Left hindlimb (tissue), 1 donor: ENCODE measurements at places on chromosomes 4 and X.

- no peak for DNase-seq
Measured at GRCh38 chrX:46255046-46255445, 290.2 kb downstream of the ZNF674 start.

- no peak for DNase-seq
Measured at GRCh38 chr4:5511791-5512190, 196.6 kb downstream of the EVC2 start.

GRCh38 chr4:176927664-176928063 lies 134.9 kb upstream of the VEGFC start:
- DNase-seq = no peak

GRCh38 chr4:107518076-107518475 lies 202.0 kb downstream of the PAPSS1 start:
- DNase-seq = no peak

DNA sequence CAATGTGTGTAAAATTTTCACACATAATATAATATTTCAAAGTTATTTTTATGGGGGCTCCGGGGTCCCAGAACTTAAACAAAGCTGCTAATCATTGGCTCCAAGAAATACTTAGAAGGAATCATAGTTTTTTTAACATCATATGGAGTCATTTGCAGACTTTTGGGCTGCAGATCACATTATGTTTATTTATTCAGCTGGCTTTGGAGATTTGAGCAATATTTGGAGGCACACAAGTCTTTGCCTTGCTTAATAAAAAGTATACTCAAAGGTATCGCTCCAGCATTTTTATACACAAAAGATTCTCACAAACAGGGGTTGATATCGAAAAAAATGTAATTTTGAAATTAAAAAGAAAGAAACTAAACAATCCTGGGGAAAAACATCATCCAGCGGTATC lies 382.5 kb upstream of the TENM3 start:
- no peak for DNase-seq

DNA sequence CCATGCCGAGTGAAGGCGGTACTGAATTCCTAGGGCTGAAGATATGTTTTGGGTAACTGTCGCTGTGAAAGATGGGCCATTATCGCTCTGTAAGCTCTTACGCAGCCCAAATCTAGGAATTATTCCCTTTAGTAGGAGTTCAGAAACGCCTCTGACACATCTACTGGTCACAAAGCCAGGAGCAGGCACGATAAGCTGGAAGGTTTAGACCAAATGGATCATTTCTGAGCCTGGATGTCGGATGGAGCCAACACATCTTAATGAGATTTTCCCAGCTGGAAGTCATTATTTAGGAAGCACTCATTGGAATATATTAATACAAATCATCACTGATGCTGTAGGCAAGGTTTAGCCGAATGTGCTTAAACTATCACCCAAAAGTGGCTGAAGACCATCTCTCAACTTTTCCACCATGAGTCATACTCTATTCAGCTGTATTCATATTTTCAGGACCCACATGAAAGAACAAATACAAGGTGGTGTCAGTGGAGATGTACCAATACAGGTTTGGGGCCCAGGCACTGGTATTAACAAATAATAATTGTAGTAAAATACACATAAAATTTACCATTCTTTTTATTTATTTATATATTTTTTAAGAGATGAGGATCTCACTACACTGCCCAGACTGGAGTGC lies 34.2 kb upstream of the ATRX start:
- DNase-seq = no peak

- no peak for DNase-seq
Measured at GRCh38 chr4:39932776-39933402, 44.8 kb downstream of the PDS5A start.

- DNase-seq = no peak
Measured at GRCh38 chr4:171919314-171919713, 106.1 kb downstream of the GALNTL6 start.

- no peak for DNase-seq
Measured at GRCh38 chr4:151905197-151905596, 144.4 kb upstream of the GATB start.

DNA sequence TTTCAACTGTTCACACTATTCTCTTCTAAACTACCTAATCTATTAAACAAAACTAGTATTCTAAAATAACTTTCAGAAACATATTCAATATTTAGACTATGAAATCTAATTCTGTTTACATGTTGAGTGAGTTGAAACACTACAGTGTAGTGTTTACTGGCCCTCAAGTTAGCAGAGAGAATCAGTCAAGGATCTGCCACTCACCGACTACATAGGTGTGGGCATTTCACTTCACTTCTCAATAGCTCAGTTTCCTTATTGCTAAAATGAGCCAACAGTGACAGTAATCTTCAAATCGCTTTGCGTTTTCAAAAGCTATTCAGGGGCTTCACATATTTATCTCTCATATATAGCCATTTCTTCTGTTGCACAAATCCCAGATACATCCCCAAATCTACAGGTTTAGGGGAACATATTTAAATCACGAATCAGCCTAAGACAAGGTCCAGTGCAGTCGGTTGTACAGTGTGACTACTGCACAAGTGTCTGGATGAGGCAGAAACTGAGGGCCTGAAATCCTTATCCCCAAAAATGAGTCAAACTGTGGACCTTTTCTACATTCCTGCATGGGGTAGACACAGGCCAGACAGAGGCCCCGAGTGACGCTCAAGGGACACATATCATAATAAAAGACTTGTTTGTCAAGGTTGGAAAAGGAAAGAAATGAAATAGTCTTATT lies 129.8 kb downstream of the PPP3CA start:
- no peak for DNase-seq

DNA sequence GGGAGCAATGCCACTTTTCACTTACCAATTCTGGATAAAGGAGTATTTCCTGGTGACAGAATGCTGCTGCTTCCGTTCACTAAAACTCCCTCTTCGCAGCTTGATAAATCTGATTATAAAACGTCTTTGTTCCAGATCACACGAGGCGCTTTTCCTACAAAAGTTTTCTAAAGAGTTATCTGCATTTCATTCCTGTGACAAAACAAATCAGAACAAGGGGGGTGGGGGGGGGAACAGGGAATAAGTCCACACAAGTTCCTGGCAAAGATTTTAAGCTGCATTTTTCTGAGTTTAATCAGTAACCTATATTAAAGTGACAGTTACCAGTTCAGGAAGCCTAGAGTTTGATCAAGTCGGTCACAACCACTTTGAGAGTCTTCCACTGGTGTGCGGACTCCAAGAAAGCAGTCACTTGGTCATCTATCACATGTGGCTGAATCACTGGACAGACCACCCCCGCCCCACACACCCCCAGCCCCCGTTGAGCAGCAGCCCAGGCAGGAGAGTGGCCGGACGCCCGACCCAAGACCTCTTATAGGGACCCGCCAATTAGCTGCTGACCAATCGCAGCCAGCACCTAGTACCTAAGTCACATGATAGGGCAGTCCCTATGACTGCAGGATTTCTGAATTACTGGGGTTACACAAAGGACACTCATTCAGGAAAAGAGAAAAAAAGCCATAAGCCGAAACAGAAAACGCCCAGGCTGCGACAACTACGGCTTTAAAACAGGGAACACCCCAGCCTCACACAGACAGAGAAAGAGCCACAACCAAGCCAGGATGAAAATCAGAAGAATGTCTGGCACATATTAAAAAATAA lies 569.3 kb upstream of the DIPK2B start:
- DNase-seq = peak; percentile 68

GRCh38 chr4:73704314-73705055 lies 35.9 kb upstream of the CXCL8 start:
- no peak for DNase-seq

DNA sequence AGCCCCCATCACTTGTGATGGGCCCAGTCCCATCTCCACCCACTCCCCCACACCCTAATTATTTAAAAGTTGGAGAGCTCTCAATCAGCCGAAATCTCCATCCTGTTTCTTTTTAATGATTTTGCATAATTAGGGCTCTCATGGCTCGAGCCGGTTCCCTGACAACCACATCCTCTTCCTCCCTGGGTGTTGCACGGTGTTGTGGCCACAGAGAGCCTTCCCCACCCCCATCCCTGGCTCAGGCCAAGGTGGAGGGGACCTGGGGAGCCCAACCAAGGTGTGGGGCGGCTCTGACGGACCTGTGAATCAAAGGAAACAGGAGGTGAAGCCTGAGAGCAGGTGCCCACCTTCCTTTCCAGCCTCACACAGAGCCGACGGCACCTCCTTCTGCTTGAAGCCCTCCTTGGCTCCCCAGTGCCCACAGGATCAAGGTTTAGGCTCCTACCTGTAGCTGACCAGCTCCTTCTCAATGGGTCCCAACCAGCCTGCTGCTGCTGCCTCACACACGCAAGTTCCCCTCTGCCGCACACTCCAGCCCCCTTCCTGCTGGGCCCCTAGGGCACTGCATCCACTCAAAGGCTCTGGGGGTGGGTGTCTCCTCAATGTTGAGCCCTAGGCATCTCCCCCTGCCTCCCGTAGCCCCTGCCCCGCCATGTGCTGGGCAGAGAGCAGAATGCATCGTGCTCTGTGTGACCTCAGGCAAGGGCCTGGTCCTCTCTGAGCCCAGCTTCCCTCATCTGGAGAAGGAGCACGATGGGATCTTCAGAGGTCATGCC lies 68.7 kb downstream of the WFS1 start:
- DNase-seq = peak; percentile 10

DNA sequence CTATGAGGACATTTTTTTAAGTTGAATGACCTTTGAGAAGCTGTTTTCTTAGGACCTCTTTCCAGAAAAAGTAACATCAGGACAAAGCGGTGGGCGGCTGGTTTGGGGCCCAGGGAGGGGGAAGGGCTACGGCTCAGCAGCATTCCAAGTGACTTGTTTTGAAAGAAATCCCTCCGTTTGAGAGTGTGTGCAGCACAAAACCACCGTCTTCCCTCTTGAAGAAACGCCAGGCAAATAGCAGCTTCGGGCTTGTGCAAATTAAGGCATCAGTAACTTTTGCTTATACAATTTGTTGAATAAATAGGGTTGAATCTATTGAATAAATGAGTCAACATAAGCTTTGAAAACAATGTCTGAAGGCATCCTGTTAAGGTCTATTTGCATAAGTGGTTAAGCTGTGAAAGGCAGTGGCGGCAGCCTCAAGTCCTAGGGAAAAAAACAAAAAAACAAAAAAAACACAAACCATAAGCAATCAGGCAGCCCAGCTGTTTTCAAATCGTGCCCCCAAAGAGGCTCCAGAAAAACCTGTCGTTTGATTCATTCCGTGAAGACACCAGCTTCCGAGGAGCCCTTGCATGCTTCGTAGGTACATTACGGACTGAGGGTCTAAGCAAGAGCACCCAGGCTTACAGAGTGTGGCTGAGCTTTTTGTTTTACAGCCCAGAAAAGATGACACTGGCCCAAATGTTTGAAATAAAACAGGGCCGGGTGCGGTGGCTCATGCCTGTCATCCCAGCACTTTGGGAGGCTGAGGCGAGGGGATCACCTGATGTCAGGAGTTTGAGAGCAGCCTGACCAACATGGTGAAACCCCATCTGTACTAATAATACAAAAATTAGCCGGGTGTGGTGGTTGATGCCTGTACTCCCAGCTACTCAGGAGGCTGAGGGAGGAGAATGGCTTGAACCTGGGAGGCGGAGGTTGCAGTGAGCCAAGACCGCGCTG lies 103.7 kb downstream of the CRLF2 start:
- peak; percentile 31 for DNase-seq

DNA sequence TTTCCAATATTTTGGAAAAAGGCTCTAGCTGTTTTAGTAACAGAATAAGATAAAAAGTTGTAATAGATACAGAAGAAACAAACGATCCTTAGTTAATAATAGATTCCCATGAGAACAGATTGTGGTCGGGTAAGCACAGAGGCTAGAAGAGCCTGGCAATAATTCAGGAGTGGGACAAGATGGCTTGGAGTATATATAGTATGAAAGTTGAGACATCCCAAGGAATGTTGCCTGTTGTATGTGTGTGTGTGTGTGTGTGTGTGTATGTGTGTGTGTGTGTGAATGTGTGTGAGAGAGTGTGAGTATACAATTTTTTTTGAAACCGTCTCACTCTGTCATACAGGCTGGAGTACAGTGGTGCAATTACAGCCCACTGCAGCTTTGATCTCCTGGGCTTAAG lies 150.7 kb downstream of the PDGFC start:
- no peak for DNase-seq

GRCh38 chr4:32988165-32988811 lies 2268.1 kb downstream of the PCDH7 start:
- DNase-seq = no peak

- no peak for DNase-seq
Measured at GRCh38 chr4:47493238-47494123, 8.4 kb downstream of the ATP10D start.

DNA sequence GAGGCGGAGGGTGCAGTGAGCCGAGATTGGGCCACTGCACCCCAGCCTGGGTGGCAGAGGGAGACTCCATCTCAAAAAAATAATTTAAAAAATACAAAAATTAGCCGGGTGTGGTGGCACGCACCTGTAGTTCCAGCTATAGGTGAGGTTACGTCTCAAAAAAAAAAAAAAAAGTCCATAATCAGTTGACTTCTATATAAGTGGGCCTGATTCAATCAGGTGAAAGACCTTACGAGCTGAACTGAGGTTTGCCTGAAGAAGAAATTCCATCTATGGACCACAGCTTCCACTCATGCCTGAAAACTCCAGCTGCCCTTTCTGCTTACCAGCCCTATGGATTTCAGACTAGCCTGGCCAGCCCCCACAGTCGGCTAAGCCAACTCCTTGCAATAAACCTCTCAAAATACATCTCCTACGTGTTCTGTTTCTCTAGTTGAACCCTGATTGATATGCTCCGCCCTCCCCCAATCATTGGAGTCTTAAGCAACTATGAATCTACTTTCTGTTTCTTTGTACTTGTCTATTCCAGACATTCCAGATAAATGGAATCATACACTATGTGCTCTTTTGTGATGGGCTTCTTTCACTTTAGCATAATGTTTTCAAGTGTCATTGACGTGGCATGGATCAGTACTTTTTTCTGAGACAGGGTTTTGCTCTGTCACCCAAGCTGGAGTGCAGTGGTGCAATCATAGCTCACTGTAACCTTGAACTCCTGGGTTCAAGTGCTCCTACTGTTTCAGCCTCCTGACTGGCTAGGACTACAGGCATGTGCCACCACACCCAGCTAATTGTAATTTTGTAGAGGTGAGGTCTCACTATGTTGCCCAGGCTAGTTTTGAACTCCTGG lies 36.6 kb downstream of the SAT1 start:
- DNase-seq = no peak

- no peak for DNase-seq
Measured at GRCh38 chrX:154546354-154547244, at the start of gene G6PD. Gene G6PD (minus strand): TSS chrX:154546846. CDS start chrX:154546155, 691 bp downstream.

DNA sequence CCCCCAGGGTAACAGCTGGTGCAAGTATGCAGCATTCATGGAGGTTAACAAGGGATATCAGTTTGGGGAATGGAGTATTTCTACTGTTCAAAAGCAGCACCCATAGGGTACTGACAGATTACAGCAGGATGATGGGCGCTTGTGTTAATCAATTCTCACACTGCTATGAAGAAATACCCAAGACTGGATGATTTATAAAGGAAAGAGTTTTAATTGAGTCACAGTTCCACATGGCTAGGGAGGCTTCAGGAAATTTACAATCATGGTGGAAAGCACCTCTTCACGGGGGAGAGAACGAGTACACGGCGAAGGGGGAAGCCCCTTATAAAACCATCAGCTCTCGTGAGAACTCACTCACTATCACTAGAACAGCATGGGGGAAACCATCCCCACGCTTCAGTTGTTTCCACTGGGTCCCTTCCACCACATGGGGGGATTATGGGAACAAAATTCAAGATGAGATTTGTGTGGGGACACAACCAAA lies 64.1 kb downstream of the TNIP2 start:
- DNase-seq = no peak

GRCh38 chrX:281166-281999 lies at the start of gene PLCXD1:
Gene PLCXD1 (plus strand): TSS chrX:281381. CDS start chrX:284188, 2,807 bp downstream.
- peak; percentile 81 for DNase-seq

- DNase-seq = no peak
Measured at GRCh38 chr4:69793732-69794131, 33.3 kb upstream of the SULT1B1 start.
